ENCODE measurements at places on chromosomes 6 and 20.

GRCh38 chr6:39079197-39080125 lies 30.9 kb downstream of the GLP1R start:
- no peak for DNase-seq

DNA sequence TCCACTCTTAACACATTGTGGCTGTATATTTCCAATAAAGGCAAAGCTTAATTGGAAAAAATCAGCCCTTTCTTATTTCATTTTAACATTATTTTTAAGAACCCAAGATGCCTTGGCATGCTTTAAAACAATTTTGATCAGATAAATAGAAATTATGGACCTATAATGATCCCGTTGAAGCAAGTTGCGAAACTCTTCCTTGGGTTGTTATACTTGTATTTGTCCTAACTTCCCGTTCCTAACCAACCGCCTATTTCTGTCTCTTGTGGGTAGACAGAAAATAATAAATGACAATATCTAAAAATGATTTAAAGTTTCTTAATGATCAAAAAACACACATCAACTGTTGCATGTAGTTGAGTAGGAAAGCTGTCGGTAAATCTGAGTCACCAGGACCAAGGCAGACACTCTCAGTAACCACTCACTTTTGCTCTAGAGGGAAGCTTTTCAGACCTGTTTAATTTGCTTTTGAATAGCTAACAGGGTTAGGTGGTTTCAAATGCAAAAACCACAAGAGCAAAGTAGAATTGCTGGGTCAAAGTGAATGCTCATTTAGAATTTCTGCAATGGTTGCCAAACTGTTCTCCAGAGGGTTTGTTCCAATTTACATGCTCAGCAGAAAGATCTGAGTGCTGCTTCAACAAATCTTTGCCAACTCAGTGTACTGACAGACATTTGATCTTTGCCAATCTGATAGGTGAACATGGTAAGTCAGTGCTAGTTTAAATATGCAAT lies 34.2 kb upstream of the KCNK5 start:
- DNase-seq = no peak

- DNase-seq = no peak
Observed at GRCh38 chr6:150196942-150197745, 54.3 kb downstream of the PPP1R14C start.

- no peak for DNase-seq
Observed at GRCh38 chr6:111766201-111766857, 106.9 kb downstream of the FYN start.

- DNase-seq = no peak
Observed at GRCh38 chr6:124535746-124536145, 426.5 kb upstream of the RNF217 start.

- DNase-seq = no peak
Observed at GRCh38 chr6:11200356-11200755, 32.1 kb downstream of the NEDD9 start.

DNA sequence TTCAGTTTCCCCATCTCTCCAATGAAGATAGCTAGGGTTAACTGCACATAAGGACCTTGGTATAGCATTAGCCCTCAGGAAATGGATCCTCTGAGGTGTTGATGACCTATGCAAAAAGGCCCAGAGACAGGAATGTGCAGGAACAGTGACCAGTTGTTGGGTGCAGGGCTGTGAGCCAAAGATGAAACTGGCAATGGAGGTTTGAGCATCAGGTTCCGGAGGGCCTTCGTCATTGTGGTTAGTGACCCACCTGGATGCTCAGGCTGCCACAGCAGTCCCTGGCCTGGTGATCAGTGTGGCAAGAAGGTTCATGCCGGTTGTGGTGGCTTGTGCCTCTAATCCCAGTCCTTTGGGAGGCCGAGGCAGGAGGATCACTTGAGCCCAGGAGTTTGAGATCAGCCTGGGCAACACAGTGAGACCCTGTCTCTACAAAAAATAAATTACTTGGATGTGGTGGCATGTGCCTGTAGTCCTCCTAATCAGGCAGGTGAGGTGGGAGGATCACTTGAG lies 43.7 kb downstream of the TM9SF4 start:
- no peak for DNase-seq

DNA sequence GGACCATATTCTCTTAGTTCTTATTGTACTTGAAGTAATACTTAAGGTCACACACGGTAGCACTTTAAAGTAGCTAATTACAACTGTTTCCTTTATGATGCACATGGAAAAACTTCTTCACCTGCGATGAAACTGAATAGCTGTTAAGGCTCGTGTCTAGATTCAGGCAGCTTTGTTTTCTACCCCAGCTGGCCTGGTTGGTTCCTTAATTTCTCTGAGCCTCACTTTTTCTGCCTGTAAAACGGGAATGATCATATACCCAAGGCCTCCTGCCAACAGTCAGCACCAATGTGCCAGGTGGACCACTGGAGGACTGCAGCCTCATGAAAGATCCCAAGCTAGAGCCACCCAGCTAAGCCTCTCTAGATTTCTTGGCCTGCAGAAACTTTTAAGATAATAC lies 35.0 kb downstream of the EDN3 start:
- DNase-seq = no peak

DNA sequence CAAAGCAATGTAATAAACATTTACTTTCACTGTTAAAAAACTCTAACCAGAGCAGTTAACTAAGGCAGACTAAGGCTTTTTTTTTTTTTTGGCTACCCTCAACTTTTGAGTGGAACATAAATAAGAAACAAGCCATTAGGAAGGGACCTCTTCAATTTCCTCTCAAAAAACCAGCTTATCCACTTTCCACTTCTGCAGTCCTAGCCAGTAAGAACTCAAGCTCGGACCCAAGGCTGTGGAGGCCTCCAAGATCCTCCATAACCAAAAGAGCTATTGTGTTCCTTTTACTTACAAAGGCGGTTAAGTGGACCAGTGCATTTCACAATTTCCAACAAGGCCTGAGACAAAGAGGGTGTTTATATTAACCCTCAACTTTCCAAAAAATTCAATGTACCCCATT lies 5.3 kb downstream of the KCNK5 start:
- DNase-seq = no peak

DNA sequence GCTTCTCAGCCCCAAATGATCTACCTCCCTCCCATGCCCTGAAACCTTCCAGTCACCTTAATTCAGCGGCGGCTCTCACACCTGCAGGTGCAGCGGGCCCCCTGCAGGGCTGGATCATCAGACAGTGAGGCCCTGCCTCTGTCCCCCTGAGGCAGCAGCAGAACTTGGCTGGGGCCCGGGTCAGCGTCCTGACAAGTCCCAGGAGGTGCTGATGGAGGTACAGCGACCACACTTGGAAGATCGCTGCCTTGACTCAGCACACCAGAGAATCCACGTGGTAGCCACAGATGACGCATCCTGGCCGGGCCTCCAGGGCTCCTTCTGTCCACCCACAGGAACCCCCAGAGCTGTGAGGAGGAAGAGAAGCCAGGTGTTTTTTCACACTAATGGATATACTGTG lies 116.4 kb upstream of the THBS2 start:
- no peak for DNase-seq

DNA sequence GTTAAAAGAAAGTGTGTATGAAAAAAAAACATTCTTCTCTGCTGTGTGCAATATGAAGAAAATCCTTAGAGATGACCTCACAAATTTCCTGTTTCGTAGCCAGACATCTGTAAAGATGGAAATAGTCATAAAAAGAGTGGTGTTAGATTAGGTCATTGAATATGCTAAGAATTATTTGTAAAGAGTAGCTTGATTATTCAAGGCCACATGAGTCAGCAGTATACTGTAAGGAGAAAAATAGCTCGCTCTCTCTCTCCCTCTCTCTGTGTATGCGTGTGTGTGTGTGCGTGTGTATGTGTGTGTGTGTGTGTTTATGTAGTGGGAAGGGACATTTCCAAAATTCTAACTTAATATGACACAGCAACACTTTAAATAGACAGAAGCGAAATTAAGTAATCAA lies 78.8 kb downstream of the PTCHD4 start:
- no peak for DNase-seq

- DNase-seq = no peak
Observed at GRCh38 chr6:36957773-36958271, 3.3 kb downstream of the PI16 start.

DNA sequence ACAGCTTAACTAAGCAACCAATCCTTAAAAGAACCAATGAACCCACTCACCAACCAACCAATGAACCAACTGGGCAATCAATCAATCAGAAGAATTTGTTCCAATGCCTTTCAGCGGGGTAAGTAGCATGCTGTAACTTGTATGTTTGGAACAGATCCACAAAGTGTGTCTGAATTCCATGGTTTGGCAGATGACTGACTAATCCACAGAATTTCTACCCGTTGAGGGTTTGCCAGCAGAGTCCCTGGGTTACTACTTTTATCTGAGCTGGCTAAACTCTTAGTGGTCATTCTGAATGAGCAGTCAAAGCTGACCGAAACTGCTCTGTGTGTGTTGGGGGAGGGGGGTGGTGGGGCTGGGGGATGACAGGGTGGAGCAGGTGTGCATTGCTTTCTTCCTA lies 125.0 kb upstream of the JAG1 start:
- no peak for DNase-seq

GRCh38 chr6:158506601-158507000 lies 53.3 kb upstream of the TMEM181 start:
- no peak for DNase-seq

GRCh38 chr6:138456401-138456790 lies 42.9 kb downstream of the NHSL1 start:
- no peak for DNase-seq

DNA sequence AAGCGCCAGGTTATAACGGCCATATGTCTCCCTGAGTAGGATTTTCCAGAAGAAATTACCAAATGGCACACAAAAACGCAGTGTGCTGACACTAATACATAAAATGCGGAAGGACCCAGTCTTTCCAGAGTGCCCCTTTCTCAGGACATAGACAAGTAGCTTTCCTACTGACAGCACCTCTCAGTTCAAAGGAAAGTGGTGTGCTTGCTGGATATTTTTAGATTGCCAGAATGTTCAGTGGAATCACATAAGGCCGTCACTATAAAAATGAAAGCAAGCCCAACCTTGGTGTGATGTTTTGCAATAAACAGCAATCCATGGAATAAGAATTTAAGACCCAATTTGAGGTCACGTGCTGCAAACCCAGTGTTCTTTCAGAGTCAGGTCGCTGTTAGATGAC lies 135.5 kb upstream of the AGPAT4 start:
- no peak for DNase-seq

- no peak for DNase-seq
Observed at GRCh38 chr6:155847711-155848110, 392.1 kb upstream of the NOX3 start.

DNA sequence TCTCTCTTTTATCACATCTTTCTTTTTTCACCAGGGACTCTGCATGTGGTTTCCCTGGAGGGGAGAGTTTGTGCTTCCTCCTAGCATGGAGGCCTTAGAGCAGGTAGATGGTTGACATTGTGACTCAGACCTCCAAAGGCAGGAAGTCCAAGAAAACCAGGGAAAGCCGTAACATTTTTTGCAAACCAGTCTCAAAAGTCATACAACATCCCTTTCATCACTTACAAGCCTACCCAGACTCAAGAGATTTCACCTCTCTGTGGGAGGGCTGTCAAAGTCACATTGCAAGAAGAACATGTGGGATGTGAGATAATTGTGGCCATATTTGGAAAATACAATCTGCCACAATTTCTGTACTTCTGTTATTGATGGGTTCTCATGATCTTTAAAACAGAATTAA lies 46.2 kb downstream of the SNRNP48 start:
- DNase-seq = no peak
